Hepatocyte (in vitro differentiated cells): ENCODE measurements at places on chromosomes 6 and 20. TPM values are rescaled to one million over a fixed set of nuclear protein-coding genes. Genes with fewer than 3 reads are reported as not detected.

DNA sequence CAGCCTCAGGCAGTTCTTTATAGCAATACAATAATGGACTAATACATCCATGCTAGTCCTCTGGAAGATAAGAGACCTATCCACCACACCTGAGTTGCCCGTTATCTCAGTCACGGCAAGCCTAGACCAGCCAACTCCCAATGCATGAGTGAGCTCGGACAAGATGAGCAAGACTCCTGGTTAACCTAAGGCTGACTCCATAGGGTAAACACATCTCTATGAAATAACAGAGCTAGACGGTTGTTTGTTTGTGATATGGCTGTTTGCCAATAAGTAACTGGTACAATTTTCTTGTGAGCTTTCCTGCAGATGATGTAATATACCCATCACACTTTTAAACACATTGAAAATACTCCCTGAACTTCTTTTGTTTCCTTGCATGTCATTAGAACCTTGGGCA, 70.6 kb upstream of the PHACTR1 start:
- no peaks in the 10 kb centered on the region for H3K27me3 ChIP-seq
- no peaks in the 10 kb centered on the region for H3K36me3 ChIP-seq
- no peaks in the 10 kb centered on the region for H3K4me1 ChIP-seq
- H3K27ac ChIP-seq, result no peak overlapping the region
- no peak for DNase-seq
- no peak overlapping the region for H3K4me3 ChIP-seq

DNA sequence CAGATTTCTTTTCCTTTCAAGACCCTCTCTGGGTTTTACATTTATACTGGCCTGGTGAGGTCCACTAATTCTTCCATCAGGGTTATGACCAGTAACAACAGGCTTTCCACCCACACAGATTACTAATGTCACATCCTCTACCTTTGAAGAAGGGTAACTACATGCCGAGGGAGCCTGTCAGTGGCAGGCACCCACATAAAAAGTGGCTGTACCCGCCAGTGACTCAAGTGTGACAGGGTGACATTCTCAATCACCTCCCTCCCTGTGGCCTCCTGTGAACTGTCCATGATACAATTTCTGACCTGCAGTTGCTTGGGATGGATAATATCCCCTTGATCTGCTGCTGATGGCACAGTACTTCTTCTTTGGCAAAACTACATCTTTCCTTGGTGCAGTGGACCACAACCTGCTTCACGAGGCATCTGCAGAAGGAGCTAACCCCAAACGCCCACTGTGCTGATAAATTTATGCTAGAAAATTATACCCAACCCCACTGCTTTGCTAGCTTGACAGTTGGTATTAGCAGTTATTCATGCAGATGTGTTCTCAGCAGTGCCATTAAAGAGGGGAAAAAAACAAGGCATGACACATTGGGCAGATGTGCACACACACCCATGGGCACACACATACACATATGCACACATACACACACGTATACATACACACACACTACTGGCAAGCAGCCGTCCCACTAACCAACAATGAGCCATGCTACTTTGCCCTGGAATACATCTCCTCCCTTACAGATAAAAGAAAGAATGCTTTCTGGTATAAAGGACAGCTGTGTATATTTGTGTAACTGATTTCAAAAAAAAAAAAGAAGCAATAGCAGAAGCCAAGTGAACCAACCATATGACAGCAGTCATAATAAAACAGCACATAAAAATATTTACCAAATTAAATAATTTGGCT, 20.8 kb downstream of the GFOD1 start:
- no peaks in the 10 kb centered on the region for H3K27me3 ChIP-seq
- H3K36me3 ChIP-seq, result no peaks in the 10 kb centered on the region
- peaks cover 7% of the 10 kb centered on the region for H3K4me1 ChIP-seq
- DNase-seq, result no peak
- no peak overlapping the region for H3K4me3 ChIP-seq
- H3K27ac ChIP-seq, result no peak overlapping the region

The PRL gene
- not detected in 2 replicates for polyA plus RNA-seq

GRCh38 chr6:168884050-168884645, 369.5 kb downstream of the THBS2 start:
- peaks cover 4% of the 10 kb centered on the region for H3K27me3 ChIP-seq
- no peak for DNase-seq
- H3K36me3 ChIP-seq, result no peaks in the 10 kb centered on the region
- peaks cover 6% of the 10 kb centered on the region for H3K4me1 ChIP-seq
- H3K4me3 ChIP-seq, result no peak overlapping the region
